ENCODE measurements at places on chromosomes 3 and 15.

DNA sequence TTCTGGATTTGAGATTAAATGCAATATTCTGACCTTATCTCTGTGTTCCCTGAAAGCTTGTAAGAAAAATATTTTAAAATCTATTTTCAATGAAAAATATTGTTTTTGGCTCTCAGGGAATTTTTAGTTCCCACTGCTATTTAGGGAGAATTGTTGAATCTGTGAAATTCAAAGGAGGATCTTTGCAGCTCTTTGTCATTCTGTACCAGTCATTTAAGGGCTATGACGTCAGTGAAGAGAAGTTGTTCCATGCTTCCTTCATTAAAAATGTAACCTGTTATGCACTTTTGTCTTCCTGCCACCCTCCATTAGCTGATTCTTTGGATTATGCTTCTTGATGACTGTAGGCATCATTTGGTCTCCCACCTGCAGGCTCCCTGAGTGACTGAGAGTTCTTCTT is 427.8 kb upstream of the C2CD4B start:
- DNase-seq = no peak

DNA sequence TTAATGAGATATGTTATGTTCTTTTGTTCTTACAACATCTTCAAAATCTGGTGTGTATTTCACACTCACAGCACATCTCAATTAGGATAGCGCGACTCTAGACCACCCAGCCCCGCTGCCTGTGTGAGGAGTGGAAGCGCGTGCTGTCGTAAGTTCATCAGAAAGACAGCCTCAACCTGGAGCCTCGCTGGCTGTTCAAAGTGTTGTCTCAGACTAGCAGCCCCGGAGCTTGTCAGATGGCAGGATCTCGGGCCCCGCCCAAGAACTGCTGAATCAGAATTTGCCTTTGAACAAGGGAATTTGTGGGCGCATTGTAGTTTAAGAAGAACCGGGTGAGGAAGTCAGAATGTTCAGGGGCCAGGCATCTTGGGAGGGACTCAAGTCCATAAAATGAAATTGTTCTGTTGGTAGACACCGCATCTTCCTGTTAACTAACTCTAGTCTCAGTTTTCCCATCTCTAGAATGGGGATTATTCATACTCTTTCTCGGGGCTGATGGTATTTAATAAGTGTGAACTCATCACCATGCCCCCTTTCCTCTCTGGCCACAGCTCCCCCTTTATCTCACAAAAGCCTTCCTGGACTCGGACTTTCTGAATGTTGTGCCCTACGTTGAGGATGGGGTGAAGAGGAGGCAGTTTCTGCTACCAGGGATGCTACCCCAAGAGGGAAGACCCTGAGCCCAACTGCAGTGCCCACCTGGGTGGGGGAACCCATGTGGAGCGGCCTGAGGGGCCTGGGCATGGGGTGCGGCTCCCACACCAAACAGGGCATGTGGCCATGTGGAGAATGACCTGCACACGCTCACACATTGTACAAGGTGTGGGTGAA is 40.4 kb downstream of the BHLHE40 start:
- DNase-seq = no peak

GRCh38 chr15:88648357-88649214 is 9.8 kb downstream of the ISG20 start:
- no peak for DNase-seq

- DNase-seq = no peak
Observed at GRCh38 chr15:68420186-68420684, 11.7 kb downstream of the ITGA11 start.

DNA sequence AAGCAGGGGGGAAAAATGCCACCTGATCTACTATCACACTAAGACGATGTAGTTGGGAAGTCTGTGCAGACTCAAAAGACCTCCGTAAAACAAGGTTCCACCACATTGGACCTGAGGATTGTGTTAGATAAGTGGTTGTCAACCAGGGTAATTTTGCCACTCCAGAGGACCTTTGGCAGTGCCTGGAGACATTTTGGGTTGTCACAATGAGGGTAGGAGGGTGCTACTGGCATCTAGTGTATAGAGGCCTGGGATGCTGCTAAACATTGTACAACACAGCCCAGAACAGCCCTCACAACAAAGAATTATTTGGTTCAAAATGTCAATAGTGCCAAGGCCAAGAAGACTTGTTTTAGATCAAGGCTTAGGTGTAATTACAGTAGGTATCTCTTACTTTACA is 14.6 kb upstream of the ZBED2 start:
- no peak for DNase-seq
